Stimulated activated CD4-positive, alpha-beta T cell treated with anti-CD3 and anti-CD28 coated beads, Interleukin-1b, Interleukin-23, amount 100 ng/mL, for 4 hours (primary cell): ENCODE measurements at places on chromosomes 1 and 21.

DNA sequence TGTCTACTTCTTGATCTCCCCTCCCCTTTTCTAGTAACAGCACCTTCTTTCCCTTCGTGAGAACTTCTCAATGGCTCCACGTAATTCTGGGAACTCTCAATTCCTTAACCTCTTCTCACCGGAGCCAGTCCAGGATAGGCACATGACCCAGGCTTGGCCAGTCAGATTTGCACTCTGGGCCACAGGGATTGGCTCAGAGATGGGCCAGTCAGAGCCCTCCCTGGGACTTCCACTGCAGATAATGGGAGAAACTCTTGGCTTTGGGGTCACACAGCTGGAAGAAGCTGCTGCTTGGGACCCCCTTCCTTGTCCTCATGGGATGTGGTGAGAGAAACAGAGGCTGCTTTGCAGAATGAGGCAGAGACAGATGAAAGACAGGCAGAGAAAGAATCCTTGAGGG, 302.3 kb downstream of the PTPRU start:
- no peak for DNase-seq

- DNase-seq: no peak
Measured at GRCh38 chr21:42626171-42626570, 27.2 kb upstream of the PDE9A start.

GRCh38 chr1:28917757-28918118, 3.4 kb downstream of the EPB41 start:
- no peak for DNase-seq

- DNase-seq: no peak
Measured at GRCh38 chr21:36988536-36988935, 18.0 kb upstream of the RIPPLY3 start.

DNA sequence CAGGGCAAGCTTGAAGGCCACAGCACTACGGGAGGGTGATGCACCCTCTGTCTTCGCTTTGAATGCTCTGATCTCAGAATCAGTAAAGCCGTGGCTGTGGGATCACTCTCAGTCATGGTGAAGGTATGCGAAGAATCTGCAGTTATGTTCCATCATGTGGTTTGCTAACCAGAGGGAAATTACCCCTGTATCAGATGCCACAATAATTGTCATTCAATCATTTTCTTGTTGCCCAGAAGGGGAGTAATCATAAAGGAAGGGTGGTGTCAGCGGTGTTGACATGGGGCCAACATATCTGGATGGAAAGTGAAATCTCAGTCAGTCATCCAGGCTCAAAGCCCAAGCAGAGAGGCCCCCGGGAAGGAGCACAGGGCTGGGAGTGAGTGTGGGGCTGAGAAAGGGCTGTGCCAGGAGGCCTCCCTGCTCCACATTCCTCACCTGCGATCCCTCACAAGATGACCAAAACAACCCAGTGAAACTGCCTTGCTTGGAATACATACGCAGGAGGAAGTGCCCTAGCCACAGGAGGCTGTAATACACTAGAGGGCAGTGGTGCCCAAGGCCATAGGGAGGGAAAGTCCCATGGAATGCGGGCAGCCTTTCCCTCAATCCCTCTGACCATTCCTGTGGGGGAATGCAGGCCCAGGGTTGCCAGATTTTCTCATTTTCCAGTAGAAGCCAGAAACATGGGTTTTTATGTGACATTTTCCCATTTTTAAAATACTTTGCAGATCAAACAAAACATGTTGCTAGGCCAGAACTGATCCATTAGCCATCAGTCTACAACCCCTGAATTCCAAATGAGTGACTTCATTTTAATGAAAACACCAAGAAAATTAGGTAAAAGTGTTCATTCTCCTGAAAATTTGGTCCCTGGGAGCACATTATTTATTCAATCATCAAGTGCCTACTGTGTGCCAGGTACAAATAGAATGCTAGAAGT, 95.7 kb upstream of the VANGL1 start:
- DNase-seq: no peak

DNA sequence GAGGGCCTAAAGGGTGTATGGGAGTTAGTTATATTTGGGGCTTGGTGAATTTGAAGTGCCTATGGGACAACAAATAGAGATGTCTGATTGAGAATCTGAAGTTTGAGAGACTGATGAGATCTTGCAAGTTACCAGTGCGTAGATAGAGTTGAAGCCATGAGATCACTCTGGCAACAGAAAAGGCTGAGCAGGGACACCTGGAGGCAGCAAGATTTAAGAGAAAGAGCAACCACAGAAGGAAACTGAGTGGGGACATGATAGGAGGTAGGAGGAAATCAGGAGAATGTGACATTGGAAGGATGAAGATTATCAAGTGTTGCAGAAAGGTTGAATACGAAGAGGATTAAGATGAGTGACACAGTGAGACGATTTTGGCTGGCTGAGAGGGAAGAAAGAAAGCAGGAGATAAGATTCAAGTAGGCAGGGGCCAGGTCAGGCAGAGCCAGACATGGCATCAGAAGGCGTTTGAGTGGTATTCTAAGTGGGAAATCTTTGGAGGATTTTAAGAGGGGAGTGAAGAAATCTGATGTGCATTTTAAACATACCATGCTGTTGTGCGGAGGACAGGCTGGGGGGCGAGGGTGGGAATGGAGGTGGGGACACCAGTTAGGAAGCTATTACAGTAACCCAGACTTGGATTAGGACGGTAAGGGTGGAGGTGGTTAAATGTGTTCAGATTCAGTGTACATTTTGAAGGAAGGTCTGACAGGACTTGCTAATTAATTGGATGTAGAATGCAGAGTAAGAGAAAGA, 3.0 kb upstream of the MPL start:
- DNase-seq: no peak

DNA sequence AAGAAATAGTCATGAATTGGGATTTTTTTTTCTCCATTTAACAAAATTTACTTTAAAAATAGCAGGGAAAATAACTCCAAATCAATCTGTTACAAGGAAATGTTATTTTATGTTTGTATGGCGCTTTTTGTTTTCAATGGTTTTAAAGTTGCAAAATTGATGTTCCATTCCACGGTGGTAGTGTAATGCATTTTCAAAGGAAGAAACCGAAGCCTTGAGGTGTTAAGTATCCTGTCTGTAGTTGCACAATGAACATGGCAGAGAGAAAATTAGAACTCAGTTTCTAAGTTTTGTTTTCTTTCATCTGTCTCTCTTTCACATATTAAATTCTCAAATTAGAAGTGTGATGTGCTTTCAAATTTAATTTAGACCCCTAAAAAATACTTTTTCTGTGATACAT, 841.8 kb downstream of the USP25 start:
- DNase-seq: no peak

- peak; percentile 1 for DNase-seq
Measured at GRCh38 chr1:44305962-44306422, 49.1 kb downstream of the ERI3 start.

DNA sequence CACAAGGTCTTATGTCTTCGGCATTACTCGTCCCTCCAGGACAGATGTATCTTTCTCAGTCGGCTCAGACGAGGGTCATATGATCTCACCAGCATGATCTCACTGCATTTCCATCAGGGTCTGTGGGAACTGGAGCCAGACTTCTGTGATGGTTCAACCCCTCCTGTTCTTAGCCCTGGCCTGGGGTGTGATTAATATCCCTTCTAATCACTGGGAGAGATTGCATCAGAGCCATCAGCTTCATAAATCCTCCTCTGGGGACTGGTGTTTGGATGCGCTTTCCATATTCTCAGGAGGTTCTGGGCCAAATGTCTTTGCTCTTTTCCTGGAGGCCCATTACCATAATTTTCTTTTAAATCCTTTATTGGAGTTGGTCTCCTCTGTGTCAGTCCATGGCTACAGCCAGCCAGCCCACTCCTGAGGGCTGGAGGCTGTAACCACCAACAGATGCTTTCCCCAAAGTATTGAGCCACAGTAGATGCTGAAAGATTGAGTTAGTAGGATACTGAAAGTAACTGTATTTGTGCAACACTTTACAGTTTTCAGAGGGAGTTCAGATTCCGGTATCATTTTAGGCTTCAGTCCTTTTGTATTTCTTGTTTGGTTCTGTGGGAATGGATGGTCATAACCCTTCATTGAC, 20.0 kb downstream of the CACNA1E start:
- DNase-seq: no peak

DNA sequence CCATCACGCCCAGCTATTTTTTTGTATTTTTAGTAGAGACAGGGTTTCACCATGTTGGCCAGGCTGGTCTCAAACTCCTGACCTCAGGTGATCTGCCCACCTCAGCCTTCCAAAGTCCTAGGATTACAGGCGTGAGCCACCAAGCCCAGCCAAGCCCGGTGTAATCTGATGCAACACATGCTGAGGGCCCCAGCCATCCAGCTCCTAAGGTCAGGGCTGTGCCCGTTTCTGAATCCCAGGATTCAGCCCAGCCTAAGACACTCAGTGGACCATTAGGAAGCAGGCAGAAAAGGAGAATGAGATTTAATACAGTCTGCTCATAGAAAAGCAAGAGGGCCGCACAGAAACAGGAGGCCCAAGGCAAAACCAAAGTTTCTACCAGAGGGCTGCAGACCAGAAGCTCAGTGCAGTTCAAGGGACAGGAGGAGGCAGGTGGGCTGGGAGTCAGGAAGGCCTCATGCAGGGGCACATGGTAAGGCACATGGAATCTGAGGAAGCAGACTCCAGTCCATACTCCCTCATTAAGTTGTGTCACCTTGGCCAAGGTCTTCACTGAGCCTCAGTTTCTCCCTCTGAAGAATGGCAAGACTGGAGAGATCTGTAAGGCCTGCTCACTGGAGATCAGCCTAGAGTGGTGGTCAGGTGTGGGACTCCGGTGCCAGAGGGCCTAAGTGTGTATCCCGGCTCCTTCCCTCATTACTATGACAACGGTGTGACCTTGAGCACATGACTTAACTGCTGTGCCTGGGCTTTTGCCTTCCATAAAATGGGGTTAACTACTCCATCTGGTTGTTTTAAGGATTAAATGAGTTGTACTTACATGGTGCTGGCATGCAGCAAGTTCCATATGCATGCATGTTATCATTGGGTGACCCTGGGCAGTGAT, 2.4 kb upstream of the ADAM15 start:
- no peak for DNase-seq

GRCh38 chr1:1938613-1939295, 19.7 kb upstream of the TMEM52 start:
- no peak for DNase-seq

DNA sequence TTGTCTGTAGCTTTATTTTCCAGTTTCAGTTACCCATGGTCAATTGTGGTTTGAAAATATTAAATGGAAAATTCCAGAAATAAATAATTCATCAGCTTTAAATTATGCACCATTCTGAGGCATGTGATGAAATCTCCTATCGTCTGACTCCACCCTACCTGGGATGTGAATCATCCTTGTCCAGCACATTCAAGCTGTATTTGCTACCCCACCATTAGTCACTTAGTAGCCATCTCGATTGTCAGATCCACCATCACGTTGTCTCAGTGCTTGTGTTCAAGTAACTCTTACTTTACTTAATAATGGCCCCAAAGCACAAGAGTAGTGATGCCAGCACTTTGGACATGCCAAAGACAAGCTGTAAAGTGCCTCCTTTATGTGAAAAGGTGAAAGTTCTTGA, 4.0 kb downstream of the STPG1 start:
- DNase-seq: no peak

- DNase-seq: no peak
Measured at GRCh38 chr1:178172939-178173338, 79.0 kb downstream of the RASAL2 start.

DNA sequence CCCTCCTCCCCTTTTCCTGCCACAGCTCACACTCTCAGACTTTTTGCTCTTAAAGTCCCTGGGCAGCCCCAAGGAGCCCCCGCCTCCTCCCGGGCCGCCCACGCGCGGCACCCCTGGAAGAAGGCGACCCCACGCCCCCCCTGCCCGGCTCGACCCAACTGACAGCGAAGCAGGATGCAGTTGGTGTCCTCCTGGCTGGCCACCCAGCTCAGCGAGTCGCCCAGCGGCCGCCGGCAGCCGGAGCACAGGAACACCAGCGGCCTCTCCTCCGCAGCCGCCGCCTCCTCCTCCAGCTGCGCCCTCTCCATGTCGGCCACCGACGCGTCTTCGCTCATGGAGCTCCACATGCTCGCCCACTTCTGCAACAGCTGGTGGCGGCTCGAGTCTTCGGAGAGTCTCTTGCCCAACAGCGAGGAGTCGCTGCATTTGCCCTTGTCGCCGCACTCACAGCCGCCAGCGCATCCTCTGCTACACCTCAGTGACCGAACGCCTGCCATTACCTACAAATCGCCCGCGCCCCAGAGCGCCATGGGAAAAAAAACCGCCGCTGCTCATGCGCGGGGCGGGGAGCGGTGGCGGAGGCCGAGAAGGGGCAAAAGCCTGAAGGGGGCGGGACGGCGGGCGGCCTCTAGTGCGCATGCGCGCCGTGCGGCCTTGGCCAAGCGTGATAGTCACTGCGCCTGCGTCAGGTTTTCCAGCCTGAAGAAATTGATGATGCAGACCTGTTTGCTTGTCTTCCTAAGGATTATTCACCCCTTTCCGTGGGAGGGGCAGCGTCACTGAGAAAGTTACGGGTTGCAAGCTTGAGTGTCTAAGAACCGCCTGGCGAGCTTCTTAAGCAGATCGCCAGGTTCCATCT, at the start of gene MIS18A:
Gene MIS18A, minus strand, starts transcription at position 532 of the 859 bp plus-strand sequence. Its CDS starts 35 bp downstream, at position 497.
- peak; percentile 98 for DNase-seq

- no peak for DNase-seq
Measured at GRCh38 chr1:50971748-50972305, 1.8 kb downstream of the CDKN2C start.

DNA sequence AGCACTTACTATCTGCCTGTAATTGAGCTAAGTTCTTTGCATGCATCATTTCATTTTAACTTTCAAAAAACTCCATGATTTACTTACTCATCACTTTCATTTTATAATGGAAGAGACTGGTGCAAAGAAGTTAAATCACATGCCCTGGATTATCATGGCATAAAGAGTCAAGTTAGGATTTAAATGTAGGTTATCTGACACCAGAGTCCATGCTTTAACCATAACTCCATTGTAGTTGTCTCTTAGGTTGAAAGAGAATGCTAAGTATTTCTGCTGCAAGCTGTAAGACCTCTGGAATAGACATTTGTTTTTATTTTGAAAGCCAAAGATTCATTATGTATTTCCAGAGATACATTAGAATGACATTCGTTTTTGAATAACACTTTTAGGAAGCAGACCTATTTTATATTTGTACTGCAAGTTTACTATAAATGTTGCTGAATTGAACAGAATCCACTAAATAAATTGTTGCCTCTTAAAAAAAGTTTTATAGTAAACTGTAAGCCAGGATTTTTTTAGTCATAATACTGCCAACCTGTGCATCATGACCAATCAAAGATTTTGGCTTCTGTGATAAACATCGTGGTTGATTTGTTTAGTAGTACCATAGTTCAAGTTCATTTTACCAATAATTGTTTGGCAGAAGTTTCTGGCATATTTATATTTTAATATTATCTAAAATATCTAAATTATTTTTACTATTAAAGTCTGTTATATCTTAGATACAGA, 26.1 kb downstream of the CFH start:
- DNase-seq: no peak

GRCh38 chr1:91691525-91691924, 190.9 kb downstream of the CDC7 start:
- DNase-seq: no peak

- DNase-seq: no peak
Measured at GRCh38 chr1:36149973-36150295, 648 bp upstream of the TRAPPC3 start.

GRCh38 chr1:240337781-240338180, 246.1 kb downstream of the FMN2 start:
- DNase-seq: no peak
